GM04504 (cell line): ENCODE measurements at places on chromosomes 11 and 22.

DNA sequence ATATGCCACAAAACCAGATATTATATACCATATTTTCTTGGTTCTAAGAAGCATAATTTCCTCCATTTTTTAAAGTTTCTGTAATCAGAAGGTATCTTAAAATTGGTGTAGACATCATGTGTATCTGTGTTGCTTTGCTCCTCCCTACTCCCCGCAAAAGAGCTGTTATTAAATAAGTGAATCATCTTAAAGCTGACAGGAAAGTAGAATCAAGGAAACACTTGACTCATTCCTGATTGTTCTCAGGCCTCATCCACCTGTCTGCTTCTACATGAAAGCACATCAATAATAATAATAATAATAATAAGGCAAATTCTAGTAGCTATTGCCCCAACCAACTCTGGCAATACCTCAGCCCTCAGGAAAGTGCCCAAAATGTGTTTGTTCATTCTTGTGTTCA is 26.2 kb upstream of the GUCY1A2 start:
- DNase-seq: no peak

GRCh38 chr11:71483692-71484091 is 30.7 kb downstream of the NADSYN1 start:
- no peak for DNase-seq

DNA sequence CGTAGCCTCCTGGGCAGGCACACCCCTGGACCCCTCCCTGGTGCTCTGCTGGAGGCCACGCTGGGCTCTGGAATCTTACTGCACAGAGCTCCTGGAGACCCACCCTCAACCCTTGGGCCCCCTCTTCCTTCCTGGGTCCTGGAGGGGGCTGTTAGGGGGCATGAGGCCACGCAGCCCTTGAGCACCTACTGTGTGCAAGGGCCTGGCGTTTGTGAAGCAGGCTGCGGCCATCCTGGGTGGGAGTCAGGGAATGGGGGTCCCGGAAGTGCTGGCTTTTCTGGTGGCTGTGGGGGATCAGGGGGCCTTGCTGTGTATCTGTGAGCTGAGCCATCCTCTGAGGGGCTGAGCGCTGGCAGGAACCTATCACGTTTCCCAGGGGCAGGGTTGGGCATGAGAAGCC is 40.9 kb upstream of the CCDC188 start:
- DNase-seq: no peak

- peak; percentile 96 for DNase-seq
Observed at GRCh38 chr22:45804986-45805325, 133.3 kb downstream of the ATXN10 start.

- peak; percentile 70 for DNase-seq
Observed at GRCh38 chr11:127074151-127074761, 73.7 kb upstream of the KIRREL3 start.

- DNase-seq: no peak
Observed at GRCh38 chr22:31148488-31148887, 8.2 kb upstream of the PLA2G3 start.

DNA sequence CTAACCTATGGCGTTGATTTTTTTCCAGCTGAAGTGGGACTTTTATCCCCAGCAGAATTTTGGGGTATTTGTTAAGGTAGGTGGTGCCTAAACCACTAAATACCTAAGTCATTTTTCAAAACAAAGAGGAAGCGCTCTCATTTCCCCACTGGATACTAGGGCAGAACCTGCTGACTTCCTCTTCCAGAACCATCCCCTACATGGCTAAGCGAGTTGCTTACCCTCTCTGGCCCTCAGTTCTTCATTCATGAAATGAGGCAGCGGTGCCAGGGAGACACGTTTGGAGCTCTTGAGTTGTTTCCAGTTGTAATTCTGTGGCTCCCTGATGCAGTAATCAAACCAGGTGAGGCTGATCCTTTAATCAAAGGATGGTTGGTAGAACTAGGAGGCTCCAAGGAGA is 10.0 kb upstream of the MTMR3 start:
- no peak for DNase-seq

- DNase-seq: no peak
Observed at GRCh38 chr11:74778581-74778980, 29.9 kb downstream of the RNF169 start.

- DNase-seq: no peak
Observed at GRCh38 chr22:29041408-29041807, 20.2 kb downstream of the C22orf31 start.

DNA sequence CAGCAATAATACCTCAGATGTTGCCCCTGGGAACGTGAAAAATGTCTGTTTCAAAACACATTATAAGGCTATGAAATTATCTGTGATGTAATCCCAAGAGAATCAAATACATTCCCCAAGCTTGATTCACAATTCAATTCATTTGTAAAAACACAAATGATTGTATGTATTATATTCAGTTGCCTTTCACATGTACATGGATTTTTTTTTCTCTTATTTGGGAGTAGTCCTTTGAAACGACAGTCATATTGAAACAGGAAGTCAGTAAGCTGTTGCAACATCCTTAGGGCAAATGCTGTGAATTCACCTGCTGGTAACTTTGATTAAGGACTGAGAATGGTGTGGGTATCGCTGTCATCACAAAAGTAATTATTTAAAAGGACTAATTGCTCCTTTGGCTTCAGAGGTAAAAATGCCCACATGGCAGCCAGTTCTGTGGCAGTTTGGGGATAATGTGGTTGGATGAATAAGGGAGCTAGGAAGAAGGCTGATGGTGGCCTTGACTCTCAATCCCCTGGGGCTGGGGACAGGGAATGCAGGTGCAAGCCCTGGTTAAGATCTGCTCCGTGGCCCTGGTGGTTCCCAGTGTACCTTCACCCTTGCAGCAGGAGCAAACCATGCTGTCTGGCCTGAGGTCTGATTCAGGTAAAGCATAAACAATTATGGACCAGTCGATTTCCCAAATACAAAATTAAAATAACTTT is 13.2 kb downstream of the EHF start:
- DNase-seq: no peak

DNA sequence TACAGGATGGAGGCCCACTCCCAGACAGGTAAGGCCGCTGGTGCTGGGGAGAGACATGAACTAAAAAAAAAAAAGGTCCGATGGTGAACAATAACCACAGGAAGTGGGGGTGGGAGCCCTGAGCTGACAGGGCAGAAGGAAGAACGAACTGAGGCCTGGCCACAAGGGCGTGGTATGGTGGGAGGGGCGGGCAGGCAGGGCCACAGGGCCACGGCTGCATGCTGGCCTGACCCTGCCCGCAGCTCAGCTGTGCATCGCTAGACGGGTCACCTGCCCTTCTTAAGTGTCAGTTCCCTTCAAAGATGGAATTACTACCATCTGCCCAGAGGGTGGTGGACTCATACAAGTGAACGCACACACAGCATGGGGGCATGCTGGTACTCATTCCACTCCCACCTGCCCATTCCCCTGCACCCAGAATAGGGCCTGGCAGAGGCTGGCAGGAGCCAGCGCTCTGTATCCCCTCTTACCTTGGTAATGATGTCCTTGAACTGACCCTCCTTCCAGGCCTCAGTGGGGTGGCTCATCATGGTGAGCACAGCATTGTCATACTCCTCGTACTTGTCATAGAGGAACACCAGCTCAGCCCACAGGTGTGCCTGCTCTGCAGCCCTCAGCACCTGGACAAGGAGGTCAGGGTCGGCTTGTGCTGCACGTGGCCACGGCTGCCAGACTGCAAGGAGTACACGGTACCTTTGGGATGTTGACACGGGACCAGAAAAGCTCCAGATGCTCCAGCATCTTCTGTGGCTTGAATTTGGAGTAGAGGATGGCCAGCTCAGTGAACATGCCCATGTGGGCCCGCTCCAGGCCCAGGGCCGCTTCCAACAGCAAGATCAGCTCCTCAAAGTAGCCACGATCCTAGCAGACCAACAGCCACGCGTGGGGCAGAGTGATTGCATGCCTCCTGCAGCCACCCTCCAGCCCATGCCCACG is 17.5 kb upstream of the SLC25A1 start:
- no peak for DNase-seq

DNA sequence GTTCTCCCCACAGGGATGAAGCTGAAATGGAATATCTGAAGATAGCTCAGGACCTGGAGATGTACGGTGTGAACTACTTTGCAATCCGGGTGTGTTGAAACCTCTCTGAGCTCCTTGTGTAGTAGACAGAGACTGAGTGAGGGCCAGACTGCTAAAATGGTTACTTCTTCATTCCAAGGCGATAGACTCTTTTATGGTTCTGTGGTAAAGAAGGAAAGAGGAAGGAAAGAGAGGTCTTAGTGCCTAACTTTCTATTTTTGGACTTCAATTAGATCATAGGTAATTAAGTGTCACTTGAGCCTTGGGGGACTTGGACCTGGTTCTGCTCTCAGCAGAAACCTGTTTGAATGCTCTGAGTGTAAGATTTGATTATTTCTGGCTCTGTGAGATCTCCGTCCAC is 54.7 kb downstream of the NF2 start:
- DNase-seq: no peak

DNA sequence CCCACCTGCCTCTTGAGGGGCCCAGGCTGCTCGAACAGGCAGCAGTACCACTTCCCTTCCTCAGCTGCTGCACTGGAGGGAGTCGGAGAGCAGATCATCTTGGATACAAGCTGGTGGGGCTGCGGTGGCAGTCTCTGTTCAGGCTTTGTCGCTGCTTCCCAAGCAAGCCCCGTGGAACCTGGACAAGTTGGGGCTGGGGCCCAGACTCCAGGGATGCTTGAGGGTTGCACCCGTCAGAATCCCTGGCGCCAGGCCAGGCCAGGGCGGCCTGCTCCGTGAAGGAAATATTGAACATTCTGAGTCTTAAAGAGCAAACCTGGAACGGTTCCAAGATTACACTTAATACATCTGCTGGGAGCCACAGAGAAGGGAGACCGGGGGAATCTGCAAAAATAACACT is 310.1 kb upstream of the SORL1-AS1 start:
- DNase-seq: no peak

- no peak for DNase-seq
Observed at GRCh38 chr11:67539550-67539949, 16.3 kb upstream of the CABP2 start.

DNA sequence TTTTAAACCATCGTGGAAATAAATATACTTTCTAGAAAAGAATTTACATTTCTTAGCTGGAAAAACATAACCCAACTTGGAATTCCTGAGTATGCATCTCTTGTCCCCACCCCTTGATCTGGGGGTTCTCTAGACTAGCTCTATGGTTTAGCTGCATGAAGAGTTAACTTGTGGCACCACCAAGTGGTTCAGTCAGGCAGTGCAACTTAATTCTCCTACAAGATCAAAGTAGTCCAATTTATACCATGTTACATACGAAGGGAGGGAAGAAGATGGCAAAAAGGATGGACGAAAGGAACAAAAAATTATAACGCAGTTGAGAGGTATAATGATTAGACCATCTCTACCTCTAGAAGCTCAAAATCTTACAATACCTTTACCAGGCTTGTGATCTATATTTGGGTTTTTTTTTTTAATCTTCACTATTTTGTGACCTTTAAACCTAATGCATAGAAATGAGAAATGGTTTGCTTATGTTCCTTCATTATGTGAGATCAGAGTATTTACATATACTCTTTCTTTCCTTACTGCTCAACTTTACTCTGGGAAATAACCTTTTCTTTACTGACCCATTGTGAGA is 28.5 kb upstream of the ALKBH3 start:
- DNase-seq: peak; percentile 44

GRCh38 chr11:62835336-62835735 is 2.7 kb upstream of the TEX54 start:
- no peak for DNase-seq
